ENCODE measurements at places on chromosomes 12 and 14. TPM values are rescaled to one million over a fixed set of nuclear protein-coding genes. Genes with fewer than 3 reads are reported as not detected.

GRCh38 chr12:19771858-19772257 is 332.6 kb downstream of the AEBP2 start:
- DNase-seq: no peak

DNA sequence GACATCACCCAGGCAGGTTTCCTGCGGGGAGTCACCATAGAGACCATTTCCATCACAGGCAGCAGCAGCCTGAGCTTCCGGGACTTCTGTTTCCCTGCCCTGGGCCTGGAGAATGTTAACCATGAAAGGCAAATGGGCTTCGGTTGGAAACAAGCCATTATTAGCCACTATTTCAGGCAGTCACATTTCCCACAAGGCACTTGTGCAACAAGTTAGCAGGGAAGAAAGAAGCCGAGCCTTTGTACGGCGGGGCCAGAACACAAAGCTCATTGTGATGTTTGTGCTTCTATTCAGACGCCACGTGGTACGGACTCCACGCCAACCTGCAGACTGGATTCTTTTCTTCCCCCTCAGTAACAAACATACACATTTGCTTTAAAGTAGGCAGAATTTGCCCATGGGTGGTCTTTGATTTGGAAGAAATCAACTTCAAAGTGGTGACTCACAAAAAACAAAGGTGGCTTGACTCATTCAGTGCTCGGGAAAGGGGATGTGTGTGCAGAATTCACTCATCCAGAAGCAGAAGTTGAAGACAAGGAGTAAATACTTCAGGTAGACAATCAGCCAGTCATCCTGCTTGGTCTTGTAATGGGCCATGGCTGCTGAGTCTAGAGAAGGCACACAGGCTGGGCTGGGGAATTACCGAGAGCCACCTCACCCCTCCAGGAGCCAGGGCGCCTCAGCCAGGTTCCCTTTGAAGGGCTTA is 154.2 kb upstream of the PRMT8 start:
- peak; percentile 38 for DNase-seq

DNA sequence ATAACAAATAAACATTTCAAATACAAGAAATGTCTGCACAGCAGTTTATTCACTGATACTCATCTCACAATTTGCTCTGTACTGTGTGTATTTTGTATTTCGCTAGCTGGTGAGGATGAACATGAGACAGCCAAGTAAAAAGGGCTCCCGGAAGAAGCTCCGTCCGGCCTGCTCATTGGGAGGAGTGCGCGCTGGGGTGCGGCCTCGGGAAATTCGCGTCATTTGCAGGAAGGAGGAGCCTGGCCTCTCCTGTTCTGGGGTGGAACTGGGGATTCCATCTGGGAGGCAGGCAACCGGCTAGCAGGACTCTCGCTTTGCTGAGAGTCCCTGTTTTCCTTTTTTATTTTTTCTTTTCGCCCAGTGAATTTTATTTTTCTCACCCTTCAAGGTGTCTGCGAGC is 368.4 kb upstream of the TMEM132C start:
- DNase-seq: no peak

DNA sequence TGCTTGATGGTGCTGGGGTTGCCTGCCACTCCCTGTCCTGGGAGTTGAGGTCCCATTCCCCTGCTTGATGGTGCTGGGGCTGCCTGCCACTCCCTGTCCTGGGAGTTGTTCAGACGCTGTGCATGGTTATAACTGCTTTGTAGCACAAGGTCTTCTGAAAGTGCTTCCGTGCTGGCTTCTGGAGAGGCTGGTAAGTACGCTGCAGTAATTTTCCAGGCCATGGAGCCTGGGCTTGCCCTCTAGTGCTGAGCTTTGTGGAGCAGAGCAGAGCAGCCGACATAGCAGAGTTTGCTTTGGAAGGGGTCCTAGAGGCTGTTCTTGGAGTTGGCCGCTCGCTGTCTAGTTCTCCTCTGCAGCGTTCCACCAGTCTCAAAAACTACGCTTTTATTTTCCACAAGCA is 6.3 kb downstream of the B4GALNT3 start:
- peak; percentile 50 for DNase-seq

GRCh38 chr14:42229976-42230375 is 623.3 kb downstream of the LRFN5 start:
- no peak for DNase-seq

DNA sequence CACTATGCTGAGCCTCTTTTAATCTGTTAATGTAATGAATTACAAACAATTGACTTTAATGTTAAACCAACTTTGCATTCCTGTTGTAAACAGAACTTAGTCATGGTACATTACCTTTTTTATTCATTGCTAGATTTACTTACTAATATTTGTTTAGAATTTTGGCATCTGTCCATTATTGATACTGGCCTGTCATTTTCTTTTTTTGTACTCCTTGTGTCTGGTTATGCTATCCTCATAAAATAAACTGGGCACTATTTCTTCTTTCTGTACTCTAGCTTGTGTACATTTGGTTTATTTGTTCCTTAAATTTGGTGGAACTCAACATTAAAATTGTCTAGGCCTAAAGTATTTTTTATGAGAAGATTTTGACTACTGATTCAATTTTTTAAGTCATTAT is 32.1 kb downstream of the SPATA7 start:
- no peak for DNase-seq

DNA sequence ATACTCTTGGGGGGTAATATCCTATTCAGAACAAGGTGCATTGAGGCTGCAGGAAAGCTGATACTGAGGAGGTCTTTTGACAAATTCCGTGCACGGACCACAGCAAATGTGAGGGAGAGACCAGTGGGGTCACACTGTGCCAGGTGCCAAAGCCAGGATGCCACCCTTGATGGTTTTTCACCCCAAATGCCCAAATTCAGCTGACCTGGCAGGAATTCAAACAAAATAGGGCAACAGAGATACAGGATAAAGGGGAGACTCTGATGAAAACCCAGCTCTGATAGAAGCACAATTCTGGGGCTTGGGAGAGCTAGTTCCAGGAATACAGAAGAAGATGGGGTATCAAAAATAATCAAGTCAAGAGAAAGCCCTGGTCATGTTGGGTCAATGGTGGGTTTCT is 55.3 kb downstream of the SLC8A3 start:
- DNase-seq: no peak

GRCh38 chr12:60035835-60036234 is 440.0 kb downstream of the SLC16A7 start:
- DNase-seq: no peak

RPGRIP1 gene
- 0.41 TPM for total RNA-seq

STAT2 gene
- 74.5 TPM for total RNA-seq

TAS2R42 gene
- not detected for total RNA-seq

DNA sequence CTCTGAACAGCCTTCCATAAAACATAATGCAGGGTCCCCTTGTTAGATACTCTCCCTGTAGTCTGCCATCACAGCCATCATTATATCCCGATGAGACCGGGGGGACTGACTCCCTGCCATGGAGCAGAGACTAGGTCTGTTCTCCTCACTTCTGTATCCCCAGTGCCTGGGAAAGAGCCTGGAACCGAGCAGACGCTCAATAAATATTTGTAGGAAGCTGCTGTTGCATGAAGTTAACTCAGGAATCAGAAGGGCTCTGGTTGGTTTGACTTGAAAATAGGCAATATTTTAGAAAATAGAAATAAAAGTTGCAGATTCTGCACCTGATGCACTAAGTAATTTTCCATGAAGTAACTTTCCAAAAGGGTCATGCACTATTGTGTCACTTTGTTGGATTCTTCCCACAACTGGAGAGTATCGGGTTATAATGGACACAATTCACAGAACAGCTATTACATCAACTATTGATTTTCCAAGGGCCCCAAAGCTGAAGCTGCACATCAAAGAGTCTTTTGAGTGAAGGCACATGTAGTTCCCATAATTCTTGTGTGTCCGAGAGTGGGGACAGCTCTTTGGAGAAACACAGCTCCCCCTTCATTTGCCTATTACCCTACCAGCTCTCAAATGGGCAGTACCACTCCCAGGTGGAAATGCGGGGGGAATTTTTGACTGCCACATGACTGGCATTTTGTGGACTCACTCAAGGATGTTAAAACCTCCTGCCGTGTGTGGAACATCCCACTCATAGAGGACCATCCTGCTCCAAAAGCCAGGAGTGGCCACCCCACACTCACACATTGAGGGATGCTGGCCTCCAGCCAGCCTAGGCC is 18.8 kb downstream of the CLMN start:
- no peak for DNase-seq

GRCh38 chr14:100652744-100653143 is 65.5 kb upstream of the BEGAIN start:
- peak; percentile 93 for DNase-seq

MED13L gene
- 169 TPM for total RNA-seq

GRCh38 chr12:14779834-14780233 is 23.4 kb downstream of the WBP11 start:
- no peak for DNase-seq

SCNN1A gene
- 35.9 TPM for total RNA-seq

DNA sequence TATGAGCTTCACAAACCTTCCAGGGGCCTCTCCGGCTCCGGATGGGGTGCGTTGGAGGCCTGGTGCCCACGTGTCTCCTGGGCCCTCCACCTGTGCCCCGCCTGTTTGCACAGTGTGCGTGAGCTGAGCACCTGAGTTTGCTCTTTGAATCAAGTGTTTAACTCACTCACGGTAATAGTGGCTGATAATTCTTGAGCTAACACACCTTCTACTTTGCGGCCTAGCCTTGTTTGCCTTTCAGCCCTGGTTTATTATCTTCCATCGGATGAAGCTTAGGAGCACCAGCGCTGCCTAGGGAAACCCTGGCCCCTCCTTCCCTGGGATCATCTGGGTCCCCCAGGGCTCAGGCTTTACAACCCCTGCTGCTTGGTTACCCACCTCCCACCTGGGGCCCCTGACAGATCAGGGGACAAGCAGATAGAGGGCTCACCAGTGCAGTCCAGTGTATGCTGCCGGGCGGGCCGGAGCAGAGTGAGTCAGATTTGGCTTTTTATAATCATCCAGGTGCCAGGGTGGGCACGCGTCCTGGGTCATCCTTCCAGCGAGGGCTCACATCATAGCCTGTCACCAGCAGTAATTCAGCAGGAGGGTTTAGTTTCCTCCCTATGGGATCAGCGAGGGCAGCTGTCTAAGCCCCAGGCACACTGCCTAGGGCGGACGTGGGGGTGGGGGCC is 62.8 kb upstream of the RFLNA start:
- peak; percentile 61 for DNase-seq

SYNDIG1L gene
- total RNA-seq: not detected

GRCh38 chr12:122203301-122204166 is at the start of gene B3GNT4:
Gene B3GNT4, plus strand, starts transcription at chr12:122203709. Its CDS starts 910 bp downstream, at chr12:122204619.
- DNase-seq: peak; percentile 73

CCDC38 gene
- total RNA-seq: not detected

KCTD10 gene
- total RNA-seq: 42.6 TPM

ARHGDIB gene
- total RNA-seq: 23.0 TPM

DNA sequence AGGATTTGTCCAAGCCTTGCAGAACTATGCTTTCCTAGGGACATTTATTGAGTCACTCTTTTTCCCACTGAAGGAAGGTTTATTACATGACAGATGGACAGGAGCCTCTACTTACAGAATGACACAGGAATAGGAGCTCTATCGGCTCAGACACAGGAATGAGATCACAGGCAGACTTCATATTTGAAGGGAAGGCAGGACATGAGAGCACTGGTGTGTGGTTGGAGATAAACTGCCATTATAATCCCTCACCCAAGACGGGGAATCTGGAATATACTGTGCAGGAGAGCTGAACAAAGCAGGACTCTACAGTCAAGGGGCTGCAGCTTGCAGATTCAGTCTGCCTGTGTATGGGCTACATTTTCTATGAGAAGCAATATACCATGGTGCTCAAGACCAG is 26.8 kb upstream of the IL22 start:
- no peak for DNase-seq

DNA sequence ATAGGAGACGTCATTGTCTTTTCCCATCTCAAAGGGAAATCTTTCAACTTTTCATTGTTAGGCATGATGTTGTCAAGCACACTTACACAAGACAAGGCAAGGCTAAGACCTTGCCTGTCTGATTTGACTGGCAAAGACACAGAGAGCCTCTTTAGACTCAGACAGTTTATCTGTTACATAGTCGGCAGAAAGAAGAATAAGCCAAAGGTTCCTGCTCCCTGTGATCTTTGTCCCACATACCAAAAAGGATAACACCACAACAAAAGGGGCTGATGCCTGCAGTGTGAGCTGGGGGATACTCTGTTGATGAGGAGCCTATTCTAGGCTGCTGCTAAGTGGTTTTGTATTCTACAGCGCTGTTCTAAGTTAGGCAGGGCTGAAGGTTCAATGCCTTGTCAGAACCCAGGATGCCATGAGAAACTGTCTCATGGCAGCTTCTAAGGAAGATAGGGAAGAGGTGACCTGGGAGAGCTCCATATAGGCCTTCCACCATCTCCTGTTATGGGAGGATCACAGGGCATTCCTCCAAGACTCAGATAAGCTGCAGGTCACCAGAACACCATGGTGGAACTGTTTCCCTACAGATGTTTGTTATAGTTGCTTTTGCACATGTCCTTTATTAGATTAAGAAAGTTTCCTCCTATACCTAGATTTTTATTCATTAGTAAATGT is 12.7 kb downstream of the ERC1 start:
- no peak for DNase-seq

DNA sequence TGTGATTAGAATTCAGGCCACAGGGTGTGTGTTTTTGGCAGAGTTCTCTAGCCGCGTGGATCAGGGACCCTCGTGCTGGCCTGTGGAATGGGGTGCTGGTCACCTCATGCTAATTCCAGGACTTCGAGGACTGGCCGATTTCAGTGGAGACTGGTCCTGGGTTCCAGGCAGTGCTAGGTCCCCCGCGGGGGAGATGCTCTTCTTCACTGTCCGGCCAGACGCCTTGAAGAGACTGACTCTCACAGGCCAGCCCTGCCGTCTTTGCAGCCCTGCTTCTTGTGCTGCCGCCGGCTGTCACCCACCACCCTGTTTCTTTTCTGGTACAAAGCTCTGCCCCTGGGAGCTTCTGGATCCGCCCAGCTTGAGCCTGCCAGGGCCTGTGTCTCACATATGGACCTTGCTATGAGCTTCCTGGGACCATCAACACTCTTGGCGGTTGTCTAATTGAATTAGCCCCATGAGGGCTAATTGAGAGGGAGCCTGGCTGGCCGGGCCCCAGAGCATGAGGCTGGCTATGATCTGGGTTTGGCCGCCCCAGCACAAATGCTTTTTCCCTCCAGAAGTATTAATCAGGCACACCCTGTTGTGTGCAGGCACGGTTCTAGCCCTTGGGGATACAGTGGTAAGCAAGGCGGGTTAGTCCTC is 8.2 kb downstream of the MLXIP start:
- no peak for DNase-seq

GRCh38 chr14:94876306-94876705 is 106.4 kb upstream of the GSC start:
- no peak for DNase-seq

GRCh38 chr14:93544212-93544611 is 113.5 kb downstream of the UNC79 start:
- no peak for DNase-seq

DNA sequence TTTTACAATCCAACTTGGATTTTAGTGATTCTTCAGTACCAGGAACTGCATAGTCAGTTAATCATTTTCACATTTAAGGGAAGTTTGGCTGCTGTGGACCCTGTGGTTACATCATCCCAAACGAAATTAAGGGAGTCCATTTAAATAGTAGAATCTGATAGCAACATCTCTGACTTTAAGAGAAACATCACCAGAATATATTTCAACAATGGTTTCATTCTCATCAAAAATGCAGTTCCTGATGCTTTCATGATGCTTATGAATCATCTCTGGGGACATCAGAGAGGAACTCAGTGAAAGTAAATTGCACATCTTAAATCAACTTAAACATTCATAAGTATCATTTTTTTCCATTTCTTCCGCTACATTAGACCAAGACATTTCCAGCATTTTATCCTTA is 1170.7 kb downstream of the FSCB start:
- DNase-seq: no peak
